ENCODE measurements at places on chromosomes 4 and X. TPM values are rescaled to one million over a fixed set of nuclear protein-coding genes. Genes with fewer than 3 reads are reported as not detected.

Gene MAGEB4
- not detected for total RNA-seq

DNA sequence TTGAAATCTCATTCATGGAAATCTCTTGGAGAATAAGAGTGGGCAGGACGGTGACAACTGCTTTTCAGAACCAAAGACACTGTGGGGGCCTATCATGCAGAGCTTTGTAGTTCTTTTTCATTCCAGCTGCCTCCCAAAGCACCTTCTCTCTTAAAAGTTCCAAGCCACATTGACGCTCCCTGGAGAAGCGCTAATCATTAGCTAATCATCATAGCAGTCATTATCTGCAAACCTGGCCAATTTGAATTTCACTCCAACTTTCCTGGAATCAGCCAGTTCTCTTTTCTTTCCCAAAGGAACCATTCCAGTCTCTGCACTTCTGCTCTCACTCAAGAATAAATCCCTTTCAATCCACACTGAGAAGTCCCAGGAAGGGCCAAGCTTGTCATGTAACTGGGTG is 1144.1 kb upstream of the IGFBP7 start:
- H3K27ac ChIP-seq, result no peak overlapping the region
- no peaks in the 10 kb centered on the region for H3K4me1 ChIP-seq
- H3K4me3 ChIP-seq, result no peak overlapping the region
- DNase-seq, result no peak

Gene RASGEF1B
- 58.7 TPM for total RNA-seq

GRCh38 chr4:147326591-147326990 is 154.3 kb upstream of the EDNRA start:
- no peak overlapping the region for H3K27ac ChIP-seq
- no peak overlapping the region for H3K4me3 ChIP-seq
- no peak for DNase-seq
- H3K4me1 ChIP-seq, result no peaks in the 10 kb centered on the region
- H3K27me3 ChIP-seq, result peaks cover 6% of the 10 kb centered on the region

Gene RAB39B
- total RNA-seq, result 7.1 TPM

DNA sequence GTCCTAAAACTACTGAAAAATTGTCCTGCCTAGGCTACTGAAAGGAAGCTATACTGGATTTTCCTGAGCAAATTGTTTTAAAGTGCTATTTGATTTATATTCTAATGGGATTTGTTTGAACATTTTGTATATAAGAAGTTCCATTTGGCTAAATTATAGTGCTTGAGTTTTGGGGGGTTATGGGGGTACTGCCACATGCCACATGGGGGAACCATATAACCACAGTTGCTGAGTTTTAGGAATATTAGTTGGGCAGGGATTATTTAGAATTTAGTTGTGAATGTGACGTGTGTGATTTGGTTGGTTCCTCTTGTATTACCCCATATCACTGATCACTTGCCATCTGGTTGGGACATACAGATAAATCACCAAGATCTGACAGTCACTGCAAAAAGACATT is 224.5 kb upstream of the TAPT1 start:
- no peaks in the 10 kb centered on the region for H3K4me1 ChIP-seq
- no peak for DNase-seq
- H3K27ac ChIP-seq, result no peak overlapping the region
- H3K27me3 ChIP-seq, result no peaks in the 10 kb centered on the region
- no peak overlapping the region for H3K4me3 ChIP-seq
- no peaks in the 10 kb centered on the region for H3K36me3 ChIP-seq

DNA sequence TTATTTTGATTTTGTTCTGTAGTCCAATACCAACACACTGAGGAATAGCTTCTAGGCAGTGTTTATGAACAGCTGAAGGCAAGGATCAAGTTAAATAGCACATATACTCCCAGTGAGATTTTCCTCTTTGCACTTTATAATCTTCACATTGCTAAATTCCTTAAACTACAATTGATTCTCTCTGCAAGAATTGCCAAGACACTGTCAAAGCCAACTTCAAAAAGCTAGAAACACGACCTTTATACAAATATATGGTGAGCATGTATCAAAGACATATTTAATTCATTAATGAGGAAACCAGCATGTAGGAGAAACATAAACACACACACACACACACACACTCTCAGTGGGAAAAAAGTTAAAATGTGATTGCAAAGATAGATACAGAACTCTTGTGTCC is 86.4 kb upstream of the FAM9C start:
- peaks cover 9% of the 10 kb centered on the region for H3K4me1 ChIP-seq
- H3K4me3 ChIP-seq, result no peak overlapping the region
- DNase-seq, result no peak
- no peaks in the 10 kb centered on the region for H3K27me3 ChIP-seq
- H3K27ac ChIP-seq, result peak overlapping the region; percentile 37

Gene SNCA
- total RNA-seq, result 26.1 TPM

- no peak overlapping the region for H3K27ac ChIP-seq
- DNase-seq, result no peak
- no peaks in the 10 kb centered on the region for H3K4me1 ChIP-seq
- no peak overlapping the region for H3K4me3 ChIP-seq
- H3K36me3 ChIP-seq, result no peaks in the 10 kb centered on the region
- peaks cover 24% of the 10 kb centered on the region for H3K27me3 ChIP-seq
Observed at GRCh38 chr4:15868826-15869413, 69.6 kb downstream of the FGFBP1 start.

- DNase-seq, result no peak
- no peaks in the 10 kb centered on the region for H3K36me3 ChIP-seq
- H3K27me3 ChIP-seq, result no peaks in the 10 kb centered on the region
- H3K4me3 ChIP-seq, result no peak overlapping the region
Observed at GRCh38 chrX:45577361-45577760, 376.7 kb upstream of the DIPK2B start.

- H3K27me3 ChIP-seq, result no peaks in the 10 kb centered on the region
- H3K4me3 ChIP-seq, result no peak overlapping the region
- H3K4me1 ChIP-seq, result no peaks in the 10 kb centered on the region
- no peak overlapping the region for H3K27ac ChIP-seq
- no peak for DNase-seq
- H3K36me3 ChIP-seq, result no peaks in the 10 kb centered on the region
Observed at GRCh38 chr4:156295676-156296195, 342.1 kb upstream of the CTSO start.

DNA sequence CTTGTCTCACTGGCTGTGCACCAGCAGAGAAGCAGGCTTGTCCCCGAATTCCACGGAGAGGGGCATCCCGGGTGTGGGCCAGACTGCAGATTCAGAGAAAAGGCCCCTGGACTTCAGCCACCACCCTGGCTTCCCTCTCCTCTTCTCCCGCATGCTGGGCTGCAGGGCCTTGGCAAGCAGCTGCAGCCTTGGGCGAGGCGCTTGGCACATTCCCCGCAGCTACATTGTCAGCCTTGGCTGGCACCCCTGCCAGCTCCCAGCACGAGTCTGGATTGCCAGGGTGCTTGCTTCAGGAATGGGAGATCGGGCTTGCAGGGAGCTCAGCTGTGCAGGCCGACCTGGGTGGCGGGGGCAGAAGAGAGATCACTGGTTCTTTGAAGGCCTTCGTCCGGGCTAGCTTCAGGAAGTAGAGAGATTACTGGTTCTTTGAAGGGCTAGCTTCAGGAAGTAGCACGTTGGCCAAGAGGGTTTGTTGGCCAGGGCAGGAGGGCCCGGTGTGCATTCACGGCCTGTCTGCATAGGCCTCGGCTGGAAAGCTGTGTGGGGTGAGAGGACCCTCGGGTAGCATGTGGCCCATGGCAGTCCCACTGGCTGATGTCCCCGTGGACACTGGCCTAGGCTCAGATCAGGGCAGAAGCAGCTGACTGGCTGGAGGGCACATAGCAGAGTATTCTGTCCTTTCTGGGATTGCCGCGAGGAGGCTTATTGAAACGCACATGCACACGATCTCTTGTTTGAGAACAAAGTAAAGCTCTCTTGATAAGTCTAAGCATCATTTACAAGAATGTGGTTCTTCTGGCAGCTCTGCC is 2.7 kb downstream of the ABCD1 start:
- peak overlapping the region; percentile 86 for H3K27ac ChIP-seq
- peak overlapping the region; percentile 70 for H3K4me3 ChIP-seq
- DNase-seq, result no peak
- H3K36me3 ChIP-seq, result no peaks in the 10 kb centered on the region

- H3K27me3 ChIP-seq, result peaks cover 53% of the 10 kb centered on the region
- no peak for DNase-seq
- H3K27ac ChIP-seq, result no peak overlapping the region
- peak overlapping the region; percentile 66 for H3K4me3 ChIP-seq
- peaks cover 2% of the 10 kb centered on the region for H3K36me3 ChIP-seq
- H3K4me1 ChIP-seq, result peaks cover 10% of the 10 kb centered on the region
Observed at GRCh38 chr4:76420188-76420761, 666 bp downstream of the CCDC158 start.

DNA sequence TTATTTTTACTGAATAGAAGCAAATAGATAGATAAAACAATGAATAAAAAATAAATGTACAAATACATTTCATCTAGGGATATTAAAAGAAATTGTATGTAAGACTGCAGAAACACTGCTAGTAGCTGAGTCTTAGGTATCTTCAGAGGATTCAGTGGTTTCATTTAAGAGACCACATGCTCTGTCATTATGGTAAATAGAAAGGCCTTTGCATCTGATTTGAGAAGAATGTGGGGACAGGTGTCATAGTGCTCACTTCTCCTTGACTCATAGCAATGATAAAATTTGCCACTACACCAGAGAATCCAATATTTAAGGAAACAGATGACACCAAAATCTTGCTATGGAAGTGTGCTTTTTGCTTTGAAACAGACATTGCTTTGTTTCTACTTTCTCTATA is 59.8 kb upstream of the PPP1R2C start:
- H3K27ac ChIP-seq, result no peak overlapping the region
- no peaks in the 10 kb centered on the region for H3K36me3 ChIP-seq
- no peak overlapping the region for H3K4me3 ChIP-seq
- H3K27me3 ChIP-seq, result no peaks in the 10 kb centered on the region
- DNase-seq, result no peak
- no peaks in the 10 kb centered on the region for H3K4me1 ChIP-seq

Gene ARHGAP36
- not detected for total RNA-seq

Gene GPR34
- total RNA-seq, result 0.17 TPM

- no peak overlapping the region for H3K27ac ChIP-seq
- no peak overlapping the region for H3K4me3 ChIP-seq
- peaks cover 6% of the 10 kb centered on the region for H3K36me3 ChIP-seq
- H3K4me1 ChIP-seq, result peaks cover 14% of the 10 kb centered on the region
- DNase-seq, result no peak
Observed at GRCh38 chr4:77190053-77190452, 33.0 kb downstream of the CCNG2 start.

DNA sequence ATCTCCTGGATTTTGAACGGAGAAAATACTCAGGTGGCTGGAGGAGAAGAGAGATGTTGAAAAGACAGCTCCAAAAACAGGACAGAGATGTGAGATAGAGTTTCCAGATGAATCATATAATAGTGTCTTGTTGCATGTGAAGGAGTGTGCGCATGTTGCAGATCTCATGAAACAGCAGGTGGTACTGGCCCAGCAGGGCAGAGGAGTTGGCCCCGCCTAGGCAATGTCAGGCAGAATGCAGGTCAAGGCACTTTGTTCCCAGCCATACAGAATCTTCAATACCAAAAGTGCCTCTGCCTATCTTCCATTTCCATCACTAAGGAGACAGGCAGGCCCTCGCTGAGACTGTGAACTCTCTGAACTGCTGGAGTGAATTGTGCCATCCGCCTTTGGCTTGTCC is 63.9 kb upstream of the FAT1 start:
- H3K4me3 ChIP-seq, result no peak overlapping the region
- no peaks in the 10 kb centered on the region for H3K27me3 ChIP-seq
- no peaks in the 10 kb centered on the region for H3K36me3 ChIP-seq
- H3K4me1 ChIP-seq, result no peaks in the 10 kb centered on the region
- no peak for DNase-seq

- no peak overlapping the region for H3K4me3 ChIP-seq
- H3K4me1 ChIP-seq, result peaks cover 40% of the 10 kb centered on the region
- no peak for DNase-seq
- H3K36me3 ChIP-seq, result peaks cover 6% of the 10 kb centered on the region
Observed at GRCh38 chr4:107993969-107994368, 4.3 kb downstream of the HADH start.

Gene TMPRSS11A
- total RNA-seq, result not detected

GRCh38 chrX:84873176-84873575 is 130.5 kb upstream of the APOOL start:
- no peaks in the 10 kb centered on the region for H3K4me1 ChIP-seq
- no peak for DNase-seq
- no peaks in the 10 kb centered on the region for H3K36me3 ChIP-seq
- no peak overlapping the region for H3K27ac ChIP-seq
- no peak overlapping the region for H3K4me3 ChIP-seq

Gene DCAF12L2
- total RNA-seq, result not detected

DNA sequence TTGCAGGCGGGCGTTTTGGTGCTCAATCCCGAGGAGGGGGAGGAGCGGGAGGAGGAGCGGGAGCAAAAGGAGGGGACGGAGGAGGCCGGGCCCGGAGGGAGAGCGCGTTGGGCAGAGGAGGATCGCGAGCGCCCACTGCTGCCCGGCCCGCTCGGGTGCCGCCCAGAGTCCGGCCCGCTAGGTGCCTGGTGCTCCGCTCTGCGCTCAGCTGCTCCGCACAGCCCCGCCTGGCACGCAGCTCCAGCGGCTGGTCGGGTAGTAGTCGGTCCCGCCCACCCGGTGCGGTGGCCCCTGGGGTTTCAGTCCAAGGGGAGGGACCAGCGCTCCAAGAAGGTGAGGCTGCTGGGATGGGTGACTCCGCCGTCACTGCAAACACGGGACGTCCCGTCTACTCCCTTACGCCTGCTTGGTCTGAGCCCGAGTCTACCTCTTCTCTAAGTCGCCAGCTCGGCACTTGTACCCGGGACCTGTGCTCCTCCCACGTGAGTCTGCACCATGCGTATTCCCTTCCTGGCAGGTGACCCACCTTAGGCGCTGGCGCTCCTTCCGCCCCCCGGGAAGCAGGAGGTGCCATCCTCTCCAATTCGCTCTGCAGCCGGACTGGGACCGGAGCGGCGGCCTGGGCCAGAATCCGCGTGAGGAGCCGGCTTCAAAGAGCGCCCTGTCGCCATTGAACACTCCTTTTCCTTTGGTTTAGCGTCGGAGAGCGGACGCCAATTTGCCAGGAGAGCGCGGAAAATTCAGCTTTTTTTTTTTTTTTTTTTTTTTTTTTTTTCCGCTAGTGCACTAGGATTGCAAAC is 405 bp upstream of the HS3ST1 start:
- peaks cover 41% of the 10 kb centered on the region for H3K27me3 ChIP-seq
- H3K4me1 ChIP-seq, result peaks cover 9% of the 10 kb centered on the region
- H3K27ac ChIP-seq, result no peak overlapping the region
- peak; percentile 12 for DNase-seq

Gene TCEAL3
- 5.2 TPM for total RNA-seq

GRCh38 chrX:109049903-109050302 is 313.5 kb upstream of the IRS4 start:
- H3K4me1 ChIP-seq, result no peaks in the 10 kb centered on the region
- no peak overlapping the region for H3K27ac ChIP-seq
- H3K36me3 ChIP-seq, result no peaks in the 10 kb centered on the region
- no peak overlapping the region for H3K4me3 ChIP-seq

Gene ARSJ
- 0.45 TPM for total RNA-seq

DNA sequence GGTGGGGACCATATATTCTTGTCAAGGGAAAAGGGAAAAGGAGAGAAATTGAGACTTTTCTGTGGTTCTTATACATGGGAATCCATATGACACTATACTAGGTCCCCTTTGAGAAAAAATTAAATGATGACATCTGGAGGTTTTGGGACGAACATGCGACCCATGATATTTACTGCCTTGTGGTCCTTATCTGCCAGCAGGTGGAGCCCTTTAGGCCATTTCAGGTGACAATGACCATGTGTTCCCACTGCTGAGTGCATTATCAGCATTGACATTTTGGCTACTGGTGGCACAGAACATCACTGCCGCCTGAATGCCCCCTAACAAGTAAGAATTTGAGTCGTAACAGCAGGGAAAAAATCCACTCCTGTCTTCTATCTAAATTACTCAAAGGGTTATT is 843.4 kb downstream of the FSTL5 start:
- no peaks in the 10 kb centered on the region for H3K4me1 ChIP-seq
- H3K27me3 ChIP-seq, result no peaks in the 10 kb centered on the region
- no peak overlapping the region for H3K27ac ChIP-seq
- H3K4me3 ChIP-seq, result no peak overlapping the region

Gene PLAC1
- total RNA-seq, result not detected

Measured in T-helper 17 cell (primary cell).